ENCODE measurements at places on chromosomes 2 and 18. TPM values are rescaled to one million over a fixed set of nuclear protein-coding genes. Genes with fewer than 3 reads are reported as not detected.

GRCh38 chr2:79717364-79718007, 204.6 kb downstream of the CTNNA2 start:
- peak; percentile 84 for DNase-seq

DNA sequence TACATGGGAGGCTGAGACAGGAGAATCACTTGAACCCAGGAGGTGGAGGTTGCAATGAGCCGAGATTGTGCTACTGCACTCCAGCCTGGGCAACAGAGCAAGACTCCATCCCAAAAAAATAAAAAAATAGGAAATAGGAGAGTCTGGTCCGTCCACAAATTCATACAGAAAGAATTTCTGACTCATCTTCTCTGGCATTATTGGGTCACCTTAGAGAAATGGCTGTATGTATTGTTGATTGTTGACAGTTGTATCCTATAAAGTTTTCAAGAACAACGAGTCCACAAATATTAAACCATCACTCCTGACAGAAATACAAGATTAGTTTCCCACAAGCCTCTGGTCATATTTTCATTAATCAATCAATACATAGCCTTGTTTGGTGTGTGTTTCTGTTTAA, 20.4 kb downstream of the RBM43 start:
- no peak for DNase-seq

DNA sequence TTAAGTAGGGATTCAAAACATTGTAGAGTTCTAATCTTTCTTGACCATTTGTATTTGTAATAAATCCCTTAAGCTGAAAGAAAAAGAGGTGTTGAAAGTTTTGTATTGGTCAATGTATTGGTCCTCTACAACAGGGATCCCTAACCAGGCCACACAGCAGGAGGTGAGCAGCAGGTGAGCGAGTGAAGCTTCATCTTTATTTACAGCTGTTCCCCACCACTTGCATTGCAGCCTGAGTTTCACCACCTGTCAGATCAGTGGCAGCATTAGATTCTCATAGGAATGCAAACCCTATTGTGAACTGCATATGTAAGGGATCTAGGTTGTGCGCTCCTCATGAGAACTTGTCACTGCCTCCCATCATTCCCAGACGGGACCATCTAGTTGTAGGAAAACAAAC, 715.7 kb upstream of the NXPH2 start:
- no peak for DNase-seq

DNA sequence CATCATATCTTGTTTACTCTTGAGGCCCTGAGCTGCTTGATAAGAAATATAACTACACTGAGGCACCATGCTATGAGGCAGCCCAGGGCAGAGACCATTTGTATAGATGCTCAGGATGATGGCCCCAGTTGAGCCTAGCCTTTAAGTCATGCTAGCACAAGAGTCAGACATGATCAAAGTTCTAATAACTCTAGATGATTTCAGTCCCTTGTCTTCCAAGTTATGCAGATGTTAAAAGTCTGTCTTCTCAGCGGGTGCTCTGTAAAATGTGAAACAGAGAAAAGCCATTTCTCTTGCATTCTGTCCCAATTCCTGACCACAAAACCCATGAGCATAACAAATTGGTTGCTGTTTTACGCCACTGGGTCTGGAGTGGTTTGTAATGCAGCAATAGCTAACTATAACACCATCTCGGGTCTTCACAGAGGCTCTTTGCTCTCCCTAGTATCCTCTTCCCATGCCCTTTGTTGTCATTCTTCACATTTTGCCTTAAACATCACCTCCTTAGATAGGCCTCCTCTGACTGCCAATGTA, 49.6 kb downstream of the NXPH2 start:
- no peak for DNase-seq

DNA sequence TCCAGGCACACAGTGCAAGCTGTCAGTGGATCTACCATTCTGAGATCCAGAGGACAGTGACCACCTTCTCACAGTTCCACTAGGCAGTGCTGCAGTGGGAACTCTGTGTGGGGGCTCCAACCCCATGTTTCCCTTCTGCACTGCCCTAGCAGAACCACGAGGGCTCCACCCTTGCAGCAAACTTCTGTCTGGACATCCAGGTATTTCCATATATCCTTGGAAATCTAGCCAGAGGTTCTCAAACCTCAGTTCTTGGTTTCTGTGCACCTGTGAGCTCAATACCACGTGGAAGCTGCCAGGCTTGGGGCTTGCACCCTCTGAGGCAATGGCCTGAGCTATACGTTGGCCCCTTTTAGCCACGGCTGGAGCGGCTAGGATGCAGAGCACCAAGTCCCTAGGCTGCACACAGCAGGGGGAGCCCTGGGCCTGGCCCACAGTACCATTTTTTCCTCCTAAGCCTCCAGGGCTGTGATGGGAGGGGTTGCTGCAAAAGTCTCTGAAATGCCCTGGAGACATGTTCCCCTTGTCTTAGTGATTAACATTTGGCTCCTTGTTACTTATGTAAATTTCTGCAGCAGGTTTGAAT, 77.5 kb downstream of the MAP4K3 start:
- no peak for DNase-seq

- no peak for DNase-seq
These were observed 33.0 kb downstream of the MRO start for GRCh38 chr18:50786864-50787263.

DNA sequence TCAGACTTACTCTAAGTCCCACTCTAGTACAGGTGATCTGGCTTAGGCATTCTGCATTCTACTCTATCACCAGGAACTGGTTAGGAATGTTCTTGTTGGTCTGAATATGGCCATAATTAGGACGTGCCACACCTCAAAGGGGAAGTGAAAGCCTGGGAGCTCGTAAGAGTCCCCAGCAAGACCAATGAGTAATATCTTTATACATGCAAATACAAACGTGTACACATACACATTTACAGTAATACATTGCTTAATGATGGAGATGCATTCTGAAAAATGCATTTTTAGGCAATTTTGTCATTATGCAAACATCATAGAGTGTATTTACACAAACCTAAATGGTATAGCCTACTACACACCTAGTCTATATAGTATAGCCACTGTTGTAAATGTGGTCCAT, 19.5 kb upstream of the ERCC3 start:
- no peak for DNase-seq

GRCh38 chr2:3176869-3177255, 200.8 kb downstream of the EIPR1 start:
- DNase-seq = no peak

GRCh38 chr18:13615432-13615861, 110.9 kb downstream of the FAM210A start:
- DNase-seq = no peak

DNA sequence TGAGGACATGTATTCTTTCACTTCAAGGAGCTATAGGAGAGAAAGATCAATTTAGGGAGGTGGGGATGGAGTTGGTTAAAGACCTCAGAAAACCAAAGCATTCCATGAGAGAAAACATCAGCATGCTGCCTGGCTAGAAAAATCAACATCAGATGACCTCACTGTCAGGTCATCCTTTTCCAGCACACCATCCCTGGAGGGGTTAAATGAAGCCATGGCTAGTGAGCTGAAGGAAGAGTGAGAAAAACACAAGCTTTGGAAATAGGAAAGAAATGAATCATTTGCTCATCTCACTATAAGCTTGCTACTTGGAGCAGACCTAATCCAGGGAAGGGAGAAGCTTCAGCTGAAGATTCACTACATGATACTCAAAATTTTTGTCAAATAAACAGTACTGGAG, 109.5 kb upstream of the ITGB6 start:
- no peak for DNase-seq

GRCh38 chr2:97781981-97782380, 68.6 kb downstream of the ZAP70 start:
- DNase-seq = no peak

GALNT5 gene
- 3.1 TPM for total RNA-seq

GKN2 gene
- total RNA-seq = not detected

EPC2 gene
- 12.6 TPM for total RNA-seq

ZNF638 gene
- 48.4 TPM for total RNA-seq
